EH (cell line): ENCODE measurements at places on chromosomes 2 and 18.

GRCh38 chr2:44315945-44316344 lies 40.7 kb downstream of the SLC3A1 start:
- DNase-seq: no peak

DNA sequence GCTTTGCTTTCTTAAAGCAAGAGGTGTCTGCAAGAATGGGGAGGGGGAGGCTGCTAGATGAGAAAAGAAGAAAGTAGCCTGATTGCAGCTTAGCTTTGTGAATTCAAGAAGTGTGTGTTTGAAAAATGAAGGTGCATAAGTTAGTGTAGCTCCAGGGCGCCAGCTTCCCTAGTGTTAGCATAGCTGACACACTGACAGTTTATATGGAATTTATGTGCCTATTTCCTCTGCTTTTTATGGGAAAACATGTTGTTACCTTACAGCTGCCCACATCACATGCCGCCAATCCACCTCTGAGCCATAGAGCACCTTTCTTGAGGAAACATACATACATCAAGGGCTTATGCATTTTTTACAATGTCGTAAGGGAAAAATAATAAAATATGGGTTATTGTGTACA lies 536.4 kb upstream of the PIK3C3 start:
- DNase-seq: no peak

DNA sequence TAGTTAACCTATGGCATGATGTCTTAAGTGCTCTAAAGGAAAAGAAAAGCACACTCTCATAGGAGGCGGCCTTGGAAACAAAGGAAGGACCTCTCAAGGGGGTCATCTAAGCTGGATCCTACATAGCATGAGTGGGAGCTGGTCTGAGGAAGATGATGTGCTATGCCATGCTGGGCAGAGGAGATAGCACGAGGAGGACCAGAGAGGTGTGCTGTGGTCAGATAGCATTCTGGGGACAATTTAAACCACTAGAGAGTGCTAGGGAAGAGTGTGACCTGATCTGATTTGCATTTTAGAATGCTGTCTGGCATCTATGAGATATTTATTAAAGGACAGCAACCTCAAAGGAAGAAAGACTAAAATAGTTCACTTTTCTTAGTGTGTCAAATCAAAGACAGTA lies 910.1 kb upstream of the CELF4 start:
- DNase-seq: no peak

GRCh38 chr2:190184460-190184859 lies 121.9 kb upstream of the MSTN start:
- no peak for DNase-seq

GRCh38 chr18:49214706-49215105 lies 245.7 kb downstream of the DYM start:
- no peak for DNase-seq

DNA sequence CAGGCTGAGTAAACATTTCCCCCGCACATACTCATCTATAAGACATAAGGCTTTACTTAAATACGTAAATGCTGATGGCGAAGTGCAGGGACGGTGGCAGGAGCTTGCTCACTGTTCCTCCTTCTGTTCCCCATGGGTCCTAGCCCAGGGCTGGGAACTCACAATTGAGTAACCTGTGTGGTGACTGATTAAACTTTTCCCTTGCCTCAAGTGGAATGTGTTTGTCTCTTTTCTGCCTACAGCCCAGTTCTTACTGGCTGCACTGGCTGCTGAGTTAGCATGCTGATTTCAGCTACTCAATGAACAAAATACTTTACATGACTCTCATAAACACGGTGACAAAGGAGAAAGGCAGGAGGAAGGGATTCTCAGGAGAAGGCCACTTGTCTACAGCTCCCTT lies 87.3 kb downstream of the MARCO start:
- no peak for DNase-seq

- no peak for DNase-seq
These were observed 504.3 kb downstream of the SOX11 start for GRCh38 chr2:6196449-6196848.

DNA sequence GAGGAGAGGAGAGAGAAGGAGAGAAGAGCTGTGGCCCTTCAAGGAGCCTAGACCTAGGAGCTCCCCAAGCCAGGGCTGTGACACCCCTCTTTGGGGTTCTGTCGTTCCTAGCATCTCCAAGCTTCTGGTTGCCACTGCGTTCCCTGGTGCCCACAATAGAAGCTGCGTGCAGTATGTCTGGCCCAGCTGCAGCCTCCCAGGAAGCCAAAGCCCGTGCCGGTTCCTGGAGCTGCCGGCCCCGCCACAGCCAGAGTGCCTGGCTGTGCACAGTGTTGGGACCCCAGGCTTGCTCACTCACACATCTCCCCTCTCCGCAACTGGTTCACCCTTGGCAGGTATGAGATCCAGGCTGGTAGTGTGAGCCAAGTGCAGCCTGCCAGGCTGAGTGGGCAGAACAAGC lies 367.7 kb upstream of the MC4R start:
- DNase-seq: no peak

GRCh38 chr18:41875094-41875780 lies 79.8 kb upstream of the PIK3C3 start:
- DNase-seq: peak; percentile 63

- peak; percentile 15 for DNase-seq
These were observed 649 bp downstream of the ESCO1 start for GRCh38 chr18:21599585-21600525.

- DNase-seq: peak; percentile 97
These were observed 2.3 kb downstream of the MYO1B start for GRCh38 chr2:191247381-191248057.

GRCh38 chr2:19187323-19188020 lies 171.0 kb downstream of the OSR1 start:
- DNase-seq: peak; percentile 62

GRCh38 chr2:9738535-9739496 lies 104.5 kb upstream of the TAF1B start:
- no peak for DNase-seq

DNA sequence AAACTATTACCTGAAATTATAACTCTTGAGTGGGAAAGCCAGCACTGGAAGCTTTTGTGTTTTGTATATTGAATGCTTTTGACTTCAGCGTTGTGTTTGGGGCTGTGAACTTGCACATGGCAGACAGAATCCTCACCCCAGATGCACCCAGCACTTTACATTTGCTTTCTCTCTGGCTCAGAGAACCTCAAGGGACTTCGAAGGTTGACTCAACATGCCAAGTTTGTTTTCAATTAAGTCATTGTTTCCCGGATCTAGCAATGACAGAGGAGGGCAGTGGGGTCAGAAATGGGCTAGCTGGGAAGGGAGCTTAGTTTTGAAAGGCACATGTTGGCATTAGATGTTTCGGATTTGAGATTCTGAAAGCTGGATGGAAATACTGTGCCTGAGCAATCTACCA lies 22.4 kb downstream of the TET3 start:
- peak; percentile 35 for DNase-seq

DNA sequence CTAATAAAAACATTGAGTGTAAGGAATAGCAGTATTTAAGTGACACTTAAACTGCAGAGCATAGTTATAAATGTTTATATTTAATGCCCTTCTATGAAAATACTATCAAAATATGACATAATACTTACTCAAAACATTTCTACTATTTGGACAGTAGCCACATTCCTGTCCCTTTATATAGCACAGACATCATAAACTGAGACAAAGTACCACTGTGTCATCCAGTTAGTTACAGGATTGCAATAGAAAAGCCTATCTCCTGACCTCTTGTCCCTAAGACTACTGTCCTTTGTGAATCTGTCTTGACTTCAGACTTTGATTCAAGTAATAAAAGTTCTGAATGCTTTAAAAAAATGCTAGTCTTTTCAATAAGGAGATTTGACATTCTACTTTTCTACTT lies 1528.5 kb upstream of the NXPH2 start:
- DNase-seq: no peak

- peak; percentile 53 for DNase-seq
These were observed 46.0 kb downstream of the LRRFIP1 start for GRCh38 chr2:237673130-237674001.

GRCh38 chr18:22191923-22192322 lies 22.5 kb downstream of the GATA6 start:
- DNase-seq: no peak

DNA sequence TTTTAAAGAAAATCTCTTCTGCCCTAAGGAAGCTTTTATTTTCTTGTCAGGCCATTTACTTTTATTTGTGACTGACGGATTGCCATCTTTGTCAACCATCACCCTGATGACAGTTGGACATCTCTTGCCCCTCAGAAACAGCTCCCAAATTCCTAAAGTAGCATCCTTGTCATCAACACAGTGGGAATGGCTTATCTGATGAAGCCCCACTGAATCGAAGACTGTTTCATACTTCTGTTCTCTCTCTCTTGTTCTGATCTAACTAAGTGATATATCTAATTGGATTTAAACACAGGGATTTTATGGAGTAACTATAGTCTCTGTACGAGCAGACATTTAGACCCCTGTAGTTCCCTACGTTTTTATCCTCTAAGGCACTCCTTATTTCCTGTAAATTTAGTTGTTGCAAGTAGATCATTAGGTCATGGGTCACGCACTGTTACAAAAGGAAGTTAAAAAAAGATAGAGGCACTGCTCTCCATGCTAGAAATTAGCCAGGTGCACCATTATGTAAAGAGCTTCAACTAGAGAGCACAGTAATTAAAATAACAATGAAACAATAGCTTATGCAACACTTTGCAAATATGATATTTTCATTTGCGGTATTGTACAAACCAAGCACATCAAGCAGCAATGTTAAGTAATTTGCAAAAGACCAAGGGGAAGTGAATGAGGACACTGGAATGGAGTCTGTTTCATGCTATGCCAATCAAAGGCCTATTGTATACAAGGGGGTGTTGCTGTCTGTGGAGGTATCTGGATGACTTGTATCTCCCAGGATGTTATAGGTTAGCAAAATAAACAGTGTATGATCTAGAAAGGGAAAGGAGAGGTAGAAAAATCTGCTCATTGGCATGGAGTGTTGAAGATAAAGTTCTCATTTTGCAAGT lies 284.7 kb downstream of the LRRTM1 start:
- DNase-seq: no peak

- DNase-seq: no peak
These were observed 13.9 kb downstream of the ADAM23 start for GRCh38 chr2:206457188-206457634.

DNA sequence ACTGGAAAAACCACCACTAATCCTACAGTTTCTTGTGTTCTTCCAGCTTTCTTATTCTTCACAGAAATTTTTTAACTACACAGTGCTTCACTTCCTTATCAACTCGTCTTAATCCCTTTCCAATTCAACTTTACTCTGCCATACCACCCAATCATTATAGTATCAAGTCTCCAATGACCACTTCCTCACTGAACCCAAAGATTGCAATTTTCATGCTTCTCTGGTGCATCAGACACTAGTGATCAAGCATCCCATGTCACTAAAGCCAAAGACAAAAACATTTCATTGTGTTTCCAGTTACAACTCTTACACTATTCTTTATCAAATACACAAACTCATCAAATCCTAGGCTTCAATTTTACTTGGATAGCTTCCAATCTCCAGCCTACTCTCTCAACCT lies 9.5 kb downstream of the CHAC2 start:
- no peak for DNase-seq

- DNase-seq: no peak
These were observed 98.8 kb upstream of the MMADHC start for GRCh38 chr2:149686136-149687051.

DNA sequence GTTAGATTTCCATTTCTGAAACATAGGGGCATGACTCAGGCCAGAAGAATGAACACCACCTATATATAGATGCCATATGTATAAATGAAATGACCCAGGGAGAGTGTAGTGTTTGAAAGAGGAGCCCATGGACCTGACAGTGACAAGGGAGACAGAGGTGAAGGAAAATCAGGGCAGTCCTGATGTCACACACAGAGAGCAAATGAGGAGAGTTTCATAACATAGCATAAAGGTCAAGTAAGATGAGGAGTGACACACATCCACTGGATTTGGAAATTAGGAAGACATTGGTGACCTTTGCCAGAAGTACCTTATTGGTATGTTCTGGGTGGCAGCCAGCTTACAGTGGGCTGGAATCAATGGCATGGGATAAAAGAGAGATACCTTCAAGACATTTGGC lies 276.7 kb downstream of the ZNF385B start:
- no peak for DNase-seq

DNA sequence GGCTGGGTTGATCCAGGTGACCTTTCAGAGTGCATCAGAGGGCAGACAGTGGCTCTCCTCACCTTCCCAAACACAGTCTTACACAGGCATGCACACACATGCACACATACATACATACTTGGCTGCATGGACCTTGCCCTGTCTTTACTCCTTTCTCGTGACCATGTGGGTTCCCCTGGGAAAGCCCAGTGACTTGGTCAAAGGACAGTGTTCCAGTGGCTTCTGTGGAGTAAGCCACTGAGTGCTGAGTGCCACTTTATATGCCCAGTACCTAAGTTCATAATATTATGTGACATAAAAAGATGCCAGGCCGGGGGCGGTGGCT lies 249.4 kb downstream of the MYCN start:
- DNase-seq: no peak

DNA sequence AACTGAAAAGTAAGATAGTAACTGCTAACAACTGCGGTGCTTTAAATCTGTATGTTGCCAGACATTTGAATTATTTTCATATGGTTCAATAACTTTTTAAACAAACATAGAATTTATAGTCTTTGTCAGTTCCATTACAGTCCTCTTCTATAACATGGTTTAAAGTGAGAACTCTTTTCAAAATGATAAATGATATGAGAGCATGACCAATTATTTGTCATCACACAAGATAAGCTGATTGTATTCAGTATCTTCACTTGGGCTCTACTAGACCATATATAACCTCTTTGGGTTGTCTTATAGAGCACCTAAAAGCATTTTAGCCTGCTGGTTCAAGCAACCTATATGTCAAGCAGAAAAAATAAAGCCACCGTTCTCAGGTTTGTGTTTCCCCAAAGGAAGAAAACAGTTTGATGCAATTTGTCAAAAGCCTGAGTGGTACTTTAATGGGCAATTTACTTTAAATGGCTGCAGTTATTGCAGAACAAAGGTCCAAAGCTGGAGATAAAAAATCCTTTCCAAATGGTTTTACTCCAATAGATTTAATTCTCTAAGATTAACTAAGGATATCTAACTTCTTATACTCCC lies 298.4 kb downstream of the FSIP2 start:
- no peak for DNase-seq

DNA sequence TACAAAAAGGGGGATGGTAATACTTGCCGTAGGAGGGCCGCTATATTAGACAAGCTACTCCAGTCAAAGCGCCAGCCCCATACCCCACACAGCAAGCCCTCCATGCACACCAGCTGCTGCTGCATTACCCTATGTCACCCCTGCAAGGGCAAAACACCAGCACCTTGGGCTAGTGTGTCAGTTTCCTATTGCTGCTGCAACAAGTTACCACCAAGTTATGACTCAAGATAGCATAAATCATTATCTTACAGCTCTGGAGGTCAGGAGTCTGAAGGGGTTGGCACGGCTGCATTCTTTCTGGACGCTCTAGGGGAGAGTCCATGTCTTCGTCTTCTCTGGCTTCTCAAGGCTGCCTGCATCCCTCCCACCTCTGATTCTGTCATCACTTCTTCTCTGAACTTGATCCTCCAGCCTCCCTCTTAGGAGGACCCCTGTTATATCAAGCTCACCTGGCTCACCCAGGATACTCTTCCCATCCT lies 88.6 kb upstream of the ACAA2 start:
- DNase-seq: no peak

- DNase-seq: no peak
These were observed 131.0 kb upstream of the ARL5A start for GRCh38 chr2:151959238-151959637.
